Mesothelial cell of epicardium (in vitro differentiated cells): ENCODE measurements at places on chromosomes 11 and 22. TPM values are rescaled to one million over a fixed set of nuclear protein-coding genes. Genes with fewer than 3 reads are reported as not detected.

GRCh38 chr11:646214-646613 is 9.1 kb downstream of the DRD4 start:
- no peak for DNase-seq

- DNase-seq = no peak
Measured at GRCh38 chr11:68061508-68061907, 22.7 kb downstream of the TCIRG1 start.

- no peak for DNase-seq
Measured at GRCh38 chr11:94925422-94926270, 47.7 kb downstream of the CWC15 start.

DNA sequence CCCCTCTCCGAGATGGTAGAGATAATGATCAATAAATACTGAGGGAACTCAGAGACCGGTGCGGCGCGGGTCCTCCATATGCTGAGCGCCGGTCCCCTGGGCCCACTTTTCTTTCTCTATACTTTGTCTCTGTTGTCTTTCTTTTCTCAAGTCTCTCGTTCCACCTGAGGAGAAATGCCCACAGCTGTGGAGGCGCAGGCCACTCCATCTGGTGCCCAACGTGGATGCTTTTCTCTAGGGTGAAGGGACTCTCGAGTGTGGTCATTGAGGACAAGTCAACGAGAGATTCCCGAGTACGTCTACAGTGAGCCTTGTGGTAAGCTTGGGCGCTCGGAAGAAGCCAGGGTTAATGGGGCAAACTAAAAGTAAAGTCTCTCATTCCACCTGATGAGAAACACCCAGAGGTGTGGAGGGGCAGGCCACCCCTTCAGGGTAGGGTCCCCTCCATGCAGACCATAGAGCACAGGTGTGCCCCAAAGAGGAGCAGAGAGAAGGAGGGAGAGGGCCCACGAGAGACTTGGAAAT is 43.2 kb downstream of the IGLL1 start:
- no peak for DNase-seq

DNA sequence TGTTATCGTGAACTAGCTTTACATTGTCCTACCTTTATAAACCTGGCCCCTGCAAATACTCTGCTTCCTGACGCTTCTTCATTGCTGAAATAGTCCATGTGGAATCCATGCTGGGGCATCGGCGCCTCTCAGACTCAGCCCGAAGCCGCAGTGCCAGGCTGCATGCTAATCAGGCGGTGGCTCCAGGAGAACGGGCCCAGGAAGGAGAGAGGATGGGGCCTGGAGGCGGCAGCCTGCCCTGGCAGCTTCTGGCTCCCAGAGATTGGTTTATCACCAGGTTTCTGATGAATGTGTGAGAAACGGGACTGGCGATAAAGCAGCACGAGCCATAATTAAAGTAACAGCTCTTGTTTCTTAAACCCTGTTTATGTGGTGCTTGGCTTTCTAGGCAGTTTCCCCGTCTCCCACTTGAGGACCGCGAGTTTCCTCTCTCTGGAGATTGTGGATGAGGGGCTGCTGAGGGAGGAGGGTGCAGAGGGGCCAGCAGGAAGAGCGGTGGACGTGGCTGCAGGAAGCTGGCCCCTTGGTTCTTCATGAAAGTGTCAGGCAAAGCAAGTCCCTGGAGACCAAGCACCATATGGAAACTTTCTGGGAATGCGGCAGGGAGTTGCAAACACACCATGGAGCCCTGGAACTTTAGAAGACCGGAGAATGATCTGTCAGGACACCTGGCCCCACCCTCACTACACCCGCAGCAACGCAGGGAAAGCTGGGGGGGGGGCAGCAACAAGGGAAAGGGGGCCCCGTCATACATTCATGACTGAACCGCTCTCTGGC is 93.4 kb downstream of the NTM start:
- no peak for DNase-seq

GRCh38 chr22:28799606-28800307 is 612 bp downstream of the XBP1 start:
- peak; percentile 68 for DNase-seq

- DNase-seq = no peak
Measured at GRCh38 chr22:46829941-46830715, 67.7 kb downstream of the TBC1D22A start.

GRCh38 chr11:19890308-19890707 is 177.7 kb downstream of the NAV2 start:
- no peak for DNase-seq

DNA sequence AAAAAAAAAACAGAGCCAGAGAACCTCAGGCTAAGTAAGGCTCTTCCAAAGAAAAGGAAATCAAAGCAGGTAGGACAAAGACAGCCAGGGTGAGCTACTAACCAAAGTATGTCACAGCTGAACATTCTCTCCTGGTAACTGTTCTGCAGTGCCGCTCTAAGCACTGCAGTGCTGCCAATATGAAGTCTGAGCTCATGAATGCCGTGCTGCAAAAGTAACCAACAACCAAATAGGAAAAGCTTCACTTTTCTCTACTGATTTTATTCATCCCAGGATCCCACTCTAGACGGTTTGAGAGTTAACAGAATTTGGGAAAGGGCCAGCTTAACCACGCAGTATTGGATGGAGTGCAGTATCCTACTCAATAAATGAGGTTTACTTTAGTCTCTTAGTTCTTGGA is 3.5 kb downstream of the SIK3 start:
- no peak for DNase-seq

- DNase-seq = no peak
Measured at GRCh38 chr11:124204008-124204407, 20.9 kb downstream of the OR10D3 start.

GRCh38 chr11:86668929-86669328 is 3.5 kb downstream of the ME3 start:
- no peak for DNase-seq

- no peak for DNase-seq
Measured at GRCh38 chr11:112620621-112621394, 340.4 kb upstream of the NCAM1 start.

The SLC5A12 gene
- total RNA-seq = 4.5 to 4.7 TPM (median 4.6 TPM) in 3 replicates

The CTSW gene
- total RNA-seq = not detected in 3 replicates

The UBE4A gene
- total RNA-seq = 40.5 to 41.5 TPM (median 41.5 TPM) in 3 replicates

The OR4P4 gene
- total RNA-seq = not detected in 3 replicates

The GPR83 gene
- total RNA-seq = 0.09 to 0.18 TPM (median 0.11 TPM) in 3 replicates
